ENCODE measurements at places on chromosomes 1 and 21.

DNA sequence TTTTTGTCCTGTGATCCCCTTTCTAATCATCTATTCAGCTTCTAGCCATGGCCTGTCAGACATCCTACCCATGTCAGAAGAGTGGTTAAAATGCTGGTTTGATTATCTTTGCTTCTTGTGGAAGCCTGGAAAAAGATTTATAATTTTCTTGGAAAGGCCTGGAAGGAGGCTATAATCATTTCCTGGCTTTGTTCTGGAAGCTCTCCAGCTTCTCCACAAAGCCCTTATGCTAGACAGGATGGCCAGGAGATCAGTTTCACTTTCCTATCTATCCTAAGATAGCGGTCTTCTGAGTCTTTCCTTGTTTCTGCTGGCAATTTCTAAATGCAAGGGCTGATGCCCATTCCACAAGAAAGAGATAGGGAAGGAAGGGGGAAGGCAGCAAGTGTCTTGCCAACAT lies 90.9 kb upstream of the SLC44A3 start:
- DNase-seq = no peak

GRCh38 chr21:45326169-45326851 lies 38.6 kb upstream of the POFUT2 start:
- DNase-seq = peak; percentile 23

GRCh38 chr1:43796111-43796581 lies 88.8 kb downstream of the ST3GAL3 start:
- no peak for DNase-seq

DNA sequence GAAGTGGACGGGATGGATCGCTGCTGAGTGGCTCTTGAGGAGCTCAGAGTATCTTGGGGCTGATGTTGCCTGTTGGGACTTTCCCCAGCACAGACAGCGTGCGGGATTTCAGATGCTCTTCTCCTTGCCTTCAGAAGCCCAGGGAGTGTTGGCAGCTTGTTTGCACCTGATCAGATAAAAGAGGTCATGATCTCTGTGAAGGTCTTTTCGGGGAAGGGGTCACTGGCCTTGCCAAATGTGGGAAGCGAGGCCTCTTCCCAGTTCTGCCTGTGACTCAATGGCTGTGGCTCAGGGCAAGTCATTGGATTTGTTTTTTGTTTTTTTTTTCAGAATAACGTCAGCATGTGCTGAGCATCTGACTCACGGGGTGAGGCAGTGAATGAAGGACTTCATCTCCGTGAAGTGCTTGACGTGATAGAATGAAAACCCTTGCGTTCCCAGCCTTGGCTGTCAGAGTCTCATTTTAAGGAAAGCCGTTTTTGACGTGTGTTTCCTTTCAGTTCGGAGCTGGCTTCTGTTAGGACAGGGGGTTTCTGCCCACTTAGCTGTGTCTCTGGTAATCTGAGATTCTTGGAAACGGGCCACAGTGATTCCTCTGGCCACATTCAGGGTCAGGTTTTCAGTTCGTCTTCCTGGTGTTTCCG lies 46.7 kb downstream of the GALNT2 start:
- DNase-seq = no peak

- DNase-seq = peak; percentile 16
These were observed 71.4 kb upstream of the GCLM start for GRCh38 chr1:93980320-93981273.

GRCh38 chr1:107105914-107106313 lies 34.9 kb upstream of the NTNG1 start:
- DNase-seq = no peak

DNA sequence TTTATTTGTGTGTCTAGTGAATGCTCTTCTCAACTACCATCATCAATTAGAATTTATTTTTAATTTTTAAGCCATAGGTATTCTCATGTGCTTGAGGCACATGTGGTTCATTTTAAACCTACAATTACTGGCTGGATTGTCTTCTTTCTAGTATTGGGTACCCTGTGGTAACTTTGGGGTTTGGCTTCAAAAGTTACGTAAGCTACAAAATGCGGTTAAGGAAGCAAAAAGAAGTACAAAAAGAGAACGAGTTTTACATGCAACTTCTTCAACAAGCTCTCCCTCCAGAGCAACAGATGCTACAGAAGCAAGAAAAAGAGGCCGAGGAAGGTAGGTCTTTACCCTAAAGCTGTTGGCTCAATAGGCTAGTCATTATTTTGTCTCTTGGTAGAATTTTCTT lies 25.8 kb downstream of the MACO1 start:
- no peak for DNase-seq

- no peak for DNase-seq
These were observed 367.4 kb downstream of the RPS6KC1 start for GRCh38 chr1:213418268-213419071.

Data from GM12865 (cell line).